ENCODE measurements at places on chromosomes 6 and 20. TPM values are rescaled to one million over a fixed set of nuclear protein-coding genes. Genes with fewer than 3 reads are reported as not detected.
A peak's percentile ranks its signal among the peaks of the same experiment; 100 is the strongest.

The CST2 gene
- total RNA-seq = not detected

GRCh38 chr6:145960918-145961589 lies 3.1 kb downstream of the SHPRH start:
- DNase-seq = peak; percentile 66
- no peaks in the 10 kb centered on the region for H3K27me3 ChIP-seq
- H3K27ac ChIP-seq = no peak overlapping the region

The RSPO3 gene
- total RNA-seq = 15.4 TPM

DNA sequence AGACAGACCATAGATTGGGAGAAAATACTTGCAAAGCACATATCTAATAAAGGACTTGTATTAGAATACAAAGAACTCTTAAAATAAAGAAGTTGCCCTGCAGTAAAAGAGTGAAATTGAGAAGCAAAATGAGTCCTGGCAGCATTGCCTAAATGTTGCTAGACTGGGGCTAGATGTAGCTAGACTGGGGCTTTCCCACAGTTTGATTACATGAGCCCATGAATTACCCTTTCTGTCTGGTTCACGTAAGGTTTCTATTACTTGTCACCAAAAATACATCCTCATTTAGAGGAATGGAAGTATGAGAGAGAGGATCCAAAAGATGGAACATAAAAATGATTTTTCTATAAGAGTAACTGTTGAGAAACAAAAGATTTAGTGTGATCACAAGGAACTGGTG lies 57.6 kb upstream of the CCDC28A start:
- H3K4me1 ChIP-seq = no peaks in the 10 kb centered on the region
- no peak overlapping the region for H3K4me3 ChIP-seq
- H3K27me3 ChIP-seq = no peaks in the 10 kb centered on the region
- no peaks in the 10 kb centered on the region for H3K36me3 ChIP-seq
- DNase-seq = no peak

DNA sequence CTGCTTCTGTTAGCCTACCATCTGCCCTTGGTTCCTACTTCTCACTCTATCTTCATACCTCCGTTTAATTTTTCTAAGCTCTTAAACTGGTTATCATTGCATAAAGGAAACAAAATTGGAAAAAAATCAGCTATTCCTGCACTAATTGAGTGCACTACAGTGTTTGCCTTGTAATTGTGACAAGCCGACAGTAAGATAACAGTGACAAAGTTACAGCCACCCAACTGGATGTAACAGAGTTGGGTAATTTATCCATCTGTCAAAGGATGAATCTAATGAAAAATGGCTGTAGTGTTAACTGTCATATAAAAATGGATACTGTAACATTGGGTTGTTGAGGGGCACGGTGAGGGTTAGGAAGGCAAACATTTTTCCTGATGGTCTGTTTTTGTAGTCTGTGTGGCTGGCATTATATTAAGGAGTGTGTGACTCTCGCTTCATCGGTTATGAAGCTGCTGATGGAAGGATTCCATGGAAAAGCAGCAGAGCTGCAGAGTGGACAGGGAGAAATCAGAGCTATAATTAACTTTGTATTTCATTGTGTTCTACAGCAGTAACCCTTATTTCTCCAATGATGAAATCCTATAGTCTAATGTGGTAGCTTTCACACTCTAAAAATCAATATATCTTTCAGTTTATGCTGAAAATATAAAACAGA lies 12.7 kb downstream of the PBOV1 start:
- no peaks in the 10 kb centered on the region for H3K36me3 ChIP-seq
- H3K27ac ChIP-seq = no peak overlapping the region
- no peak overlapping the region for H3K4me3 ChIP-seq
- no peaks in the 10 kb centered on the region for H3K27me3 ChIP-seq

- H3K27ac ChIP-seq = no peak overlapping the region
- DNase-seq = no peak
- H3K4me3 ChIP-seq = no peak overlapping the region
- no peaks in the 10 kb centered on the region for H3K27me3 ChIP-seq
- H3K4me1 ChIP-seq = no peaks in the 10 kb centered on the region
Observed at GRCh38 chr6:144232832-144233230, 52.3 kb upstream of the UTRN start.

- H3K27ac ChIP-seq = no peak overlapping the region
- no peaks in the 10 kb centered on the region for H3K27me3 ChIP-seq
- H3K36me3 ChIP-seq = no peaks in the 10 kb centered on the region
- DNase-seq = no peak
Observed at GRCh38 chr6:45987856-45988255, 27.8 kb downstream of the CLIC5 start.

- no peak overlapping the region for H3K27ac ChIP-seq
- no peak overlapping the region for H3K4me3 ChIP-seq
- peak; percentile 34 for DNase-seq
- no peaks in the 10 kb centered on the region for H3K36me3 ChIP-seq
Observed at GRCh38 chr6:4336778-4337442, 201.5 kb upstream of the ECI2 start.

DNA sequence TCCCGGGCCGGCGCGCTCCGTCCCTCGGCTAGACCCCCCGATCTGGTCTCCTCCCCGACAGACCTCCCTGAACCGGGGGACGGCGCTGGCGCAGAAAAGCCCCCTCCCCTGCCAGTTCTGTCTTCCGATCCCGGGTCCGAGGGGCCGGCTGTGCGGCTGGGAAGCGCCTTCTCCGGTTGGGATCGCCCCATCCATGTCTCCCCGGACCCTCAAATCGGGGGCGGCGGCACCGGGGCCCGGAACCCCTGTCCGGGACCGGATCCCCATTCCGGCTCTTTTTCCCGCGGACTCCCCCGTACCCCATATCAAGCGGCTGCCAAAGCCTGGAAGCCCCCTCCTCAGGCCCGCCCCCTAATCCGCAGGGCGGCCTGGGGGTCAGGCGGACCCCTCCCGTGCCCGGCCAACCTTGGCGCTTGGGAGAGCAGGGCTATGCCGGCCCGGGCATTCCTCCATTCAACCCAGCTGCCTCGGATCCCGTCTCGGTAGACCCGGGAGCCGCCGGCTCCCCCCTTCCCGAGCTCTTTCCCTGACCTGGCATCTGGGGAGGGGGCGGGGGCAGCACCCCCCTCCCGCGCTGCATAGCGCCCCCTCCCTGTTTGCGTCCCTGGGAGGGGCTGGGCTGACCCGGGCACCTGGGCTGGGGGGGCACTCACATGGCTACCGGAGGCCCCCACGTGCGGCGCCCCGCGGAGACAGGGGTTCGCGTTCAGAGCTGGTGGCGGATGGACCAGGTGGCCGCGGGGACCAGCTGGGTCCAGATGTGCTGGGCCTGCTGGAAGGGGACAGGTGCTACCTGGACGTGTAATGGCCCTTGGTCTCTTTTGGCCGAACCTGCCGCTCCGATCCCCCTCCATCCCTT lies 643 bp downstream of the DLGAP4 start:
- H3K4me3 ChIP-seq = no peak overlapping the region
- H3K27me3 ChIP-seq = peaks cover 52% of the 10 kb centered on the region
- H3K4me1 ChIP-seq = no peaks in the 10 kb centered on the region
- H3K36me3 ChIP-seq = no peaks in the 10 kb centered on the region

- peaks cover 5% of the 10 kb centered on the region for H3K36me3 ChIP-seq
- no peaks in the 10 kb centered on the region for H3K27me3 ChIP-seq
- peak; percentile 43 for DNase-seq
- no peak overlapping the region for H3K27ac ChIP-seq
- peaks cover 3% of the 10 kb centered on the region for H3K4me1 ChIP-seq
Observed at GRCh38 chr6:15493437-15494168, 169.2 kb downstream of the DTNBP1 start.

The RIPOR3 gene
- 4.1 TPM for total RNA-seq

All from fibroblast of lung (primary cell).